Colonic mucosa (tissue), 4 donors: ENCODE measurements at places on chromosomes 16 and 17.

DNA sequence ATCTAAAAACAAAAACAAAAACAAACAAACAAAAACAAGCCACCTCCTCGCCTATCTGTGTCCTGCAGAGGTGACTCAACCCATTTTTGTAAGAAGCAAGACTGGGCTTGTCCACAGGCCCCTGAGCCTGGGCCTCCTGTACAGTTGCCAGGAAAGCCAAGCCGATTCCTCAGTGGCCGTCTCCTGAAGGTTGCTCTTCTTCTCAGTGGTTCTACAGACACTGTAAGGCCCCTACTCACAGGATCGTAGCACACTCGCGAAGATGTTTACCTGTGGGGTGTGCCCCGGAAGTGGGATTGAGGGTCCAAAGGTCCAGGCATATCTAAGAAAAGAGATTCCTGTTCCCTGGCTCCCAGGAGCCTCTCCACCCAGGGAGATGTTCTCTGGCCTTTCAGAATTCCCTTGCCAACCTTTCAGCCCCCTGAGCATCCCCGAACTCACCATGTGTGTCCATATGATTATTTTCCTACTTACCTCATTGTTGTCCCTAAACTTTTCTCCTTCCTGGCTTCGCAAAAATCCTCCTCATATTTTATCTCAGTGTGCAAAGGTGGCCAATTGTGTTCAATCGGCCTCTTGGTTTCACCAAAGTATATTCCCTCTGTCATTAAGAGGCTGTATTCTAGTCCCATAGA is 7.5 kb upstream of the CES3 start:
- H3K4me3 ChIP-seq: no peak overlapping the region
- H3K27ac ChIP-seq: peak overlapping the region; percentile 62
- H3K4me1 ChIP-seq: peaks cover 4% of the 10 kb centered on the region
- no peaks in the 10 kb centered on the region for H3K36me3 ChIP-seq

DNA sequence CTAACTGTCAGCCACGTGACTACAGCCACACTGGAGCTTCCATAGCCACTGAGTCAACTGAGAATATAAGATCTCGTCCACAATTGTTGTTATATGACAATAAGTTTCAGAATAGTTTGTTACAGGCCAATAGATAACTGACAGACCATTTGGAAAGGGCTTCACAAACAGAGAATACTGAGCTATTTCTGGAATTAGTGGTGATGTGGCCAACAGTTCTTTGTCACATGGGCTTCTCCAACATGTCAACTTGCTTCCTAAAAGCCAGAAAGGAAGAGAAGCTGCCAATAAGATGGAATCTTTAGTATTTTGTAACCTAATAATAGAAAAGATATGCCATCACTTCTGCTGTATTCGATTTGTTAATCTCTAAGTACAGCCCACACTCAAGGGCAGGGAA is 1220.4 kb downstream of the CDH8 start:
- no peak overlapping the region for H3K27ac ChIP-seq
- H3K4me1 ChIP-seq: no peaks in the 10 kb centered on the region
- H3K4me3 ChIP-seq: no peak overlapping the region
- H3K36me3 ChIP-seq: no peaks in the 10 kb centered on the region
- DNase-seq: no peak

- H3K36me3 ChIP-seq: no peaks in the 10 kb centered on the region
- peak within 1 kb of the TSS; percentile 58 for H3K4me3 ChIP-seq
- no peak for DNase-seq
Measured at GRCh38 chr17:4788807-4789700, at the start of gene GLTPD2. Gene GLTPD2, plus strand, starts transcription at chr17:4788964. Its CDS starts 48 bp downstream, at chr17:4789012.

GRCh38 chr16:89031715-89032659 is 55.0 kb upstream of the CBFA2T3 start:
- H3K27me3 ChIP-seq: no peaks in the 10 kb centered on the region
- DNase-seq: peak; percentile 34
- H3K27ac ChIP-seq: no peak overlapping the region
- no peak overlapping the region for H3K4me3 ChIP-seq
